ENCODE measurements at places on chromosomes 5 and 9. TPM values are rescaled to one million over a fixed set of nuclear protein-coding genes. Genes with fewer than 3 reads are reported as not detected.

FYB1 gene
- 198 TPM for total RNA-seq

RFK gene
- total RNA-seq, result 21.5 TPM

DMRTA1 gene
- total RNA-seq, result not detected

ADAMTS19 gene
- total RNA-seq, result not detected

SECISBP2 gene
- total RNA-seq, result 35.8 TPM

OR1K1 gene
- not detected for total RNA-seq

TNFSF8 gene
- 55.3 TPM for total RNA-seq

SMC5 gene
- 44.7 TPM for total RNA-seq

MEF2C gene
- total RNA-seq, result 0.53 TPM

BARHL1 gene
- not detected for total RNA-seq

C9orf50 gene
- not detected for total RNA-seq

NRG2 gene
- total RNA-seq, result not detected

ZNF300 gene
- 0.55 TPM for total RNA-seq

ANKRD34B gene
- total RNA-seq, result not detected

RANBP3L gene
- not detected for total RNA-seq

NMUR2 gene
- not detected for total RNA-seq

SLC34A1 gene
- total RNA-seq, result 2.1 TPM

GZMA gene
- 365 TPM for total RNA-seq

FBXW2 gene
- 90.0 TPM for total RNA-seq

QSOX2 gene
- 11.4 TPM for total RNA-seq

EDIL3 gene
- not detected for total RNA-seq

AGXT2 gene
- total RNA-seq, result not detected

FAM200C gene
- 0.29 TPM for total RNA-seq

TPPP gene
- 0.08 TPM for total RNA-seq

SPATA31C1 gene
- not detected for total RNA-seq

CARD9 gene
- total RNA-seq, result 1.4 TPM

LCN9 gene
- not detected for total RNA-seq

PTGS1 gene
- 0.26 TPM for total RNA-seq

AFAP1L1 gene
- total RNA-seq, result not detected

SLC36A2 gene
- total RNA-seq, result not detected
